Endodermal cell (in vitro differentiated cells): ENCODE measurements at places on chromosomes 5 and 9. TPM values are rescaled to one million over a fixed set of nuclear protein-coding genes. Genes with fewer than 3 reads are reported as not detected.

DNA sequence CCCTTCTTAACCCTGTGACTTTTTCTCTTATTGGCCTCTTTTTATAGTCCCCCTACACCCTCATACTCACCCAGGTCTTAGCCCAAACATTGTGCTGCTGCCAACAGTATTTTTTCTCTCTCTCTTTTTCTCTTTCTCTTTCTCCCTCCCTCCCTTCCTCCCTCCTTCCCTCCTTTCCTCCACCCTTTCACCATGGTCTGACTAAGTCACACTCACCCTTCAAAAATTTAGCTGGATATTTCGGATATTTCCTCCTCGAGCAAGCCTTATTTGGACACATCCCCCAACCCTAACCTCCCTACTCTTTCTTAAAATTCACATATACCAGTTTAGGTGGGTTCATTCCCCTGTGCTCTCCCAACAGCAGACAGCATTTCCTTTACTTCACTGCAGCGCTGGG, 64.7 kb downstream of the FGF1 start:
- no peak overlapping the region for H3K27ac ChIP-seq
- H3K4me3 ChIP-seq = no peak overlapping the region
- DNase-seq = no peak
- H3K4me1 ChIP-seq = peaks cover 12% of the 10 kb centered on the region
- H3K36me3 ChIP-seq = no peaks in the 10 kb centered on the region

GRCh38 chr5:179124853-179125788, 64.9 kb downstream of the ZNF354C start:
- H3K4me1 ChIP-seq = no peaks in the 10 kb centered on the region
- DNase-seq = peak; percentile 15
- no peaks in the 10 kb centered on the region for H3K36me3 ChIP-seq
- no peak overlapping the region for H3K4me3 ChIP-seq

DNA sequence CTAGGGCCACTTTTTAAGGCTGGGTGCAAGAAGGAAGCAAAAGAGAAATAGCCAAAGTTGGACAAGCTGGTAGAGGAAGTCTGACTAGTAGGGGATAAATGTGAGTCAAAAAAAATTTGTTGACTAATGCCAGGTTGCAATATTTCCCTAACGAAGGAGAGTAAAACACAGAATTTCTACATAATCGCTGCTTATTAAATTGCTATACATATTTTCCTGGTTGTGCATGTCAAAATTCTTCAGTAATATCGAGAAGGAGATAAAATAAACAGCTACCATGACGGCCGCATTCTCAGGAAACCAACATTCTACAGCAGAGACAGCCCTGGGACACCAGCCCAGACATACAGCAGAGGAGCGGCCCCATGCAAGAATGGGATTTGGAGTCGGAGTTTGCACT, 148.3 kb downstream of the ESM1 start:
- DNase-seq = no peak
- H3K27ac ChIP-seq = no peak overlapping the region
- H3K4me1 ChIP-seq = peaks cover 3% of the 10 kb centered on the region
- no peaks in the 10 kb centered on the region for H3K27me3 ChIP-seq
- H3K36me3 ChIP-seq = no peaks in the 10 kb centered on the region

Gene ALDH7A1
- total RNA-seq = 124 and 133 TPM in 2 replicates

DNA sequence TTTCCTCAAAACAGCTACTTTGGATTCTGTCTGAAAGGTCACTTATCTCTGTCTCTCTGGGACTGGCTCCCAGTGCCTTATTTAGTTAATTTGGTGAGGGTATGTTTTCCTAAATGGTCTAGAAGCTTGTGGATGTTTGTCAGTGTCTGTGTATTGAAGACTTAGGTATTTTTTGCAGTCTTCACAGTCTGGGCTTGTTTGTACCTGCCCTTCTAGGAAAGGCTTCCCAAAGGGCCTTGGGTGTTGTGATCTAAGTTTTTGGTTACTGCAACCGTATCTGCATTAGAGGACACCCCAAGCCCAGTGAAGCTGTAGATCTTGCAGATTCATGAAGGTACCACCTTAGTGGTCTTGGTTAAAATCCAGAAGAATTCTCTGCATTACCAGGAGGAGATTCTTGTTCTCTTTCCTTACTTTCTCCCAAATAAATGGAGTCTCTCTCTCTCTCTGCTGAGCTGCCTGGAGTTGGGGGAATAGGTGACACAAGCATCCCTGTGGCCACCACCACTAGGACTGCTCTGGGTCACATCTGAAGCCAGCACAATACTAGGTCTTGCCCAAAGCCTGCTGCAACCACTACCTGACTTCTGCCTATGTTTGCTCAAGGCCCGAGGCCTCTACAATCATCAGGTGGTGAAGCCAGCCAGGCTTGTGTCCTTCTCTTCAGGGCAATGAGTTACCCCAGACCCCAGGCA, 17.8 kb upstream of the CCNB1 start:
- peak; percentile 10 for DNase-seq
- no peak overlapping the region for H3K4me3 ChIP-seq
- H3K27me3 ChIP-seq = no peaks in the 10 kb centered on the region
- H3K36me3 ChIP-seq = no peaks in the 10 kb centered on the region

- no peak overlapping the region for H3K4me3 ChIP-seq
- H3K27me3 ChIP-seq = no peaks in the 10 kb centered on the region
- no peaks in the 10 kb centered on the region for H3K36me3 ChIP-seq
These were observed 107.9 kb upstream of the EFNA5 start for GRCh38 chr5:107778647-107779046.

GRCh38 chr9:17807613-17808282, 228.9 kb downstream of the SH3GL2 start:
- H3K36me3 ChIP-seq = no peaks in the 10 kb centered on the region
- no peak for DNase-seq
- no peak overlapping the region for H3K27ac ChIP-seq
- H3K27me3 ChIP-seq = peaks cover 9% of the 10 kb centered on the region
- peaks cover 4% of the 10 kb centered on the region for H3K4me1 ChIP-seq

Gene CEP72
- 26.5 and 36.5 TPM in 2 replicates for total RNA-seq

DNA sequence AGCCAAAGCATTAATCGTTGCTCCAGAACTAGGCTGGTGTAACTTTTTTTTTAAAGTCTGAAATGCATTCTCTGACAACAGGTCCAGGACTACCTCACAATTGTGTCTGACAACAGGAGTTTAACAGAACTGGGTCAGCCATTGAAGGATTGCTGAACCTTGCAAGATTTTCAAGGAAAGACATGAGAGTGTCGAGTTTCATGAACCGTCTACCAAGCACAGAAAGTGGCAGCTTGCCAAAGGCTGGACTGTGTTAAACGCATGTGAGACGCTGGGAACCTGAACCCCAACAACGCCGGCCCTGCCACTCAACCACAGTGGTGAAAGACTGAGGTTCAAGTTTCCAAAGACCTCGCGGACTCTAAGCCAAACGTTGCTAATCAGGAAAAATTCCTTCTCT, 79.1 kb downstream of the LHFPL2 start:
- no peak overlapping the region for H3K4me3 ChIP-seq
- peaks cover 12% of the 10 kb centered on the region for H3K4me1 ChIP-seq
- no peaks in the 10 kb centered on the region for H3K27me3 ChIP-seq
- H3K36me3 ChIP-seq = peaks cover 42% of the 10 kb centered on the region
- DNase-seq = no peak
- H3K27ac ChIP-seq = no peak overlapping the region

Gene FRMD3
- 0.13 and 0.34 TPM in 2 replicates for total RNA-seq

GRCh38 chr9:94950579-94951323, 224.3 kb downstream of the AOPEP start:
- DNase-seq = peak; percentile 46
- H3K36me3 ChIP-seq = peaks cover 8% of the 10 kb centered on the region
- no peaks in the 10 kb centered on the region for H3K27me3 ChIP-seq
- H3K4me1 ChIP-seq = peaks cover 33% of the 10 kb centered on the region

- H3K27ac ChIP-seq = peak overlapping the region; percentile 89
- H3K4me3 ChIP-seq = peak overlapping the region; percentile 31
- peak; percentile 93 for DNase-seq
- no peaks in the 10 kb centered on the region for H3K27me3 ChIP-seq
These were observed 4.2 kb downstream of the WWC1 start for GRCh38 chr5:168295574-168296201.
